ENCODE measurements at places on chromosomes 5 and 9. TPM values are rescaled to one million over a fixed set of nuclear protein-coding genes. Genes with fewer than 3 reads are reported as not detected.

CDC25C gene
- total RNA-seq = 15.0 TPM

BAAT gene
- total RNA-seq = 0.17 TPM

SPINK7 gene
- total RNA-seq = not detected

WDR70 gene
- 37.8 TPM for total RNA-seq

POU5F2 gene
- total RNA-seq = 0.23 TPM

ADCY2 gene
- 165 TPM for total RNA-seq

- H3K36me3 ChIP-seq = no peaks in the 10 kb centered on the region
- H3K4me1 ChIP-seq = no peaks in the 10 kb centered on the region
- DNase-seq = no peak
- no peak overlapping the region for H3K4me3 ChIP-seq
- no peak overlapping the region for H3K27ac ChIP-seq
Measured at GRCh38 chr5:32836176-32836575, 125.1 kb downstream of the NPR3 start.

- DNase-seq = no peak
- H3K4me1 ChIP-seq = peaks cover 50% of the 10 kb centered on the region
- H3K4me3 ChIP-seq = no peak overlapping the region
- H3K36me3 ChIP-seq = peaks cover 4% of the 10 kb centered on the region
- peak overlapping the region; percentile 57 for H3K27ac ChIP-seq
Measured at GRCh38 chr9:26755476-26755875, 137.1 kb downstream of the CAAP1 start.

GRCh38 chr5:94276751-94277150 lies 341.7 kb downstream of the KIAA0825 start:
- DNase-seq = no peak
- peaks cover 24% of the 10 kb centered on the region for H3K4me1 ChIP-seq
- H3K27me3 ChIP-seq = no peaks in the 10 kb centered on the region
- H3K36me3 ChIP-seq = peaks cover 5% of the 10 kb centered on the region
- H3K4me3 ChIP-seq = no peak overlapping the region
- H3K27ac ChIP-seq = no peak overlapping the region

DNA sequence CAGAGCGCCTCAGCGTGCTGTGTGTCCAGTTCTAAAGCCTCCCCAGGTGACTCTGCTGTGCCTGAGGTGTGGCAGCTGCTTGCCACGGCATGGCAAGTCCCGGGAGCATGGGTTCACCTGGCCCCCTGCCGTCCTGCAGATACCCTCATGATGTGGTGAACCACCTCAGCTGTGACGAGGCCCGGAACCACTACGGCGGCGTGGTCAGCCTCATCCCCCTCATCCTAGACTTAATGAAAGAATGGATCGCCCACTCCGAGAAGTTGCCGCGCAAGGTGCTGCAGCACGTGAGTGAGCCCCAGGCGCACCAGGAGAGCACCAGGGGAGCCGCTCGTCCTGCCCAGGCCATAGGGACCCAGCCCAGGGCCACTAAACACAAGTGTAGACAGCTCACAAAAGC lies 9.5 kb downstream of the SPACA9 start:
- H3K4me3 ChIP-seq = no peak overlapping the region
- DNase-seq = no peak
- no peaks in the 10 kb centered on the region for H3K27me3 ChIP-seq
- H3K27ac ChIP-seq = no peak overlapping the region

- no peak for DNase-seq
- peaks cover 6% of the 10 kb centered on the region for H3K36me3 ChIP-seq
- H3K4me3 ChIP-seq = no peak overlapping the region
- no peaks in the 10 kb centered on the region for H3K27me3 ChIP-seq
Measured at GRCh38 chr9:401223-401622, 186.6 kb downstream of the DOCK8 start.

DNA sequence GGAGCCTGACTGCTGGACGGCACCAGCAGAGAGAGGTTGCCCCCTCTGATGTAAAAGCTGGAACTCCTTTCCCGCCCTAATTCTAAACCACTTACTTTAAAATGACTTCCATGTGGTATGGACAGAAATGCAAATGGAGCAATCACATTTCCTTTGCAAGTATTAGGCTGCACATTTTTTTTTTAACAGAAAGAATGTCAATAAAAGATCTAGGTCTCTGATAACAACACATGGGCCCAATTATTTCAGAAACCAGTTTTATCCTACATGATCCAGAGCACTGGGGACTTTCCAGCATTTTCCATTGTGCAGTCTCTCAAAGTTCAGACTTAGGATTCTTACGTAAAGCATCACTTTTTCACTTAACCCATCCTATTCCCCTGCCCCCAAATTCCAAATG lies 203.7 kb downstream of the NXNL2 start:
- no peak overlapping the region for H3K27ac ChIP-seq
- no peak overlapping the region for H3K4me3 ChIP-seq
- H3K36me3 ChIP-seq = peaks cover 12% of the 10 kb centered on the region
- DNase-seq = no peak

DNA sequence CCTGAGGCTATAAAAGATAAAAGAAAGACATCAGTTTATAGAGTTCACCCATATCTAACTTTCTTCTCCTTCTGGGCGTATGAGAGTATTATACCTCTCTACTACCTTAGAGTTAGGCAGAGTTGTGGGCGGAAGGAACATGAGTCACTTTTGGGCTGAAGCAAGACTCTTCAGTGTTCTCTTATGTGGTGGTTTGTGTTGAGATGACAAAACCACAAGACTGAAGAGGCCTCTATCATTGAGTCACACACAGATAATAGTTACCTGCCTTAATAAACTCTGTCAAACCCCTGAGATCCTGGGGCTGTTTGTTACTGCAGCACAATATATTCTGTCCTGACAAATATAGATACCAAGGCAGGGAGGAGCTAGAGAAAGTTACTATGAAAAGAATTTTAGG lies 184.2 kb downstream of the EFNA5 start:
- H3K36me3 ChIP-seq = no peaks in the 10 kb centered on the region
- no peaks in the 10 kb centered on the region for H3K27me3 ChIP-seq
- DNase-seq = no peak
- no peak overlapping the region for H3K4me3 ChIP-seq
- H3K4me1 ChIP-seq = peaks cover 46% of the 10 kb centered on the region

DNA sequence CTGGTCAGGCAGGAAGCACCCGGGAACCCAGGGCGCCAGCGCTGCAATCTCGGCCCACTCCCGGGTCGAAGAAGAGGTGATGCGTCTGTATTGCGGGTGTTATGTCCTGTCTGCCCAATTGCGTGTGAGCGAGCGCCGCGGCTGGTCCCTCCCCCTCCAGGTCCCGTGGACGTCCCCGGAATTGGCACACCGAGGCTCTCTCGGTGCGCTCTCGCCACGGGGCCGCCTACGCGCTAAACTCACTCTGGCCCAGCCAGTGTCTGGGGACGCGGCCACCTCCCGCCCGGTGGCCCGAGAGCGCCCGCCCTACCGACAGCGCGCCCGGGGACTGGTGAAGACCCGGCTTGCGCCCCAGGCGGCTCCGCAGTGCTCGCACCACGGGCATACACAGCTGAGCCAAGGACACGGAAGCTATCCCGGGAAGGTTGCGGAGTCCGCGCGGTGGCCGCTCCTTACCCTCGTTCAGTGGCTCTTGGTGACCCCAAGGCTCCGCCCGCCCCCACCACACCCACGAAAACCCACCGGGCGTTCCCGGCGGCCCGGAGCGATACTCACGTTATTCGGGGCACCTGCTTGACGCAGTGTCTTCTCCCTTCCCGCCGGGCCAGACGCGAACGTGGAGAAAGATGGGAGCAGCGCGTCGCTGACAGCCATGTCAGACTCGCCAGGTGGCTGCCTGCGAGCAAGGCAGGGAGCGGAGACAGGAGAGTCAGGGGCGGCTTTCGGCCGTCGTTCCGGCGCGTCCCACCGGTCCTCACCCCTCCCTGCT lies 1.0 kb downstream of the KLF4 start:
- H3K4me1 ChIP-seq = peaks cover 39% of the 10 kb centered on the region
- no peak overlapping the region for H3K27ac ChIP-seq
- DNase-seq = peak; percentile 46

GRCh38 chr5:16600946-16601345 lies 15.9 kb downstream of the RETREG1 start:
- peaks cover 13% of the 10 kb centered on the region for H3K4me1 ChIP-seq
- no peak overlapping the region for H3K27ac ChIP-seq
- H3K27me3 ChIP-seq = no peaks in the 10 kb centered on the region
- H3K36me3 ChIP-seq = no peaks in the 10 kb centered on the region
- H3K4me3 ChIP-seq = no peak overlapping the region
- no peak for DNase-seq

- peaks cover 24% of the 10 kb centered on the region for H3K27me3 ChIP-seq
- DNase-seq = no peak
- H3K4me3 ChIP-seq = peak overlapping the region; percentile 77
- H3K36me3 ChIP-seq = no peaks in the 10 kb centered on the region
- H3K27ac ChIP-seq = no peak overlapping the region
Measured at GRCh38 chr5:52990528-52990925, 1.4 kb downstream of the ITGA2 start.

- no peak overlapping the region for H3K4me3 ChIP-seq
- no peaks in the 10 kb centered on the region for H3K27me3 ChIP-seq
- no peak overlapping the region for H3K27ac ChIP-seq
- DNase-seq = no peak
- H3K36me3 ChIP-seq = no peaks in the 10 kb centered on the region
- H3K4me1 ChIP-seq = peaks cover 6% of the 10 kb centered on the region
Measured at GRCh38 chr5:2836133-2836532, 84.7 kb upstream of the IRX2 start.

- no peak overlapping the region for H3K27ac ChIP-seq
- no peak for DNase-seq
- no peak overlapping the region for H3K4me3 ChIP-seq
- H3K36me3 ChIP-seq = no peaks in the 10 kb centered on the region
- no peaks in the 10 kb centered on the region for H3K27me3 ChIP-seq
- H3K4me1 ChIP-seq = peaks cover 25% of the 10 kb centered on the region
Measured at GRCh38 chr5:108625654-108626053, 122.0 kb upstream of the FER start.

All from WTC11 (cell line).